ENCODE measurements at places on chromosomes 13 and 19.

- no peak for DNase-seq
Measured at GRCh38 chr19:49570997-49571676, 9.2 kb downstream of the NOSIP start.

- DNase-seq: no peak
Measured at GRCh38 chr13:84050536-84050935, 168.3 kb upstream of the SLITRK1 start.

GRCh38 chr13:98508685-98509084 is 68.2 kb downstream of the STK24 start:
- DNase-seq: peak; percentile 89

- peak; percentile 43 for DNase-seq
Measured at GRCh38 chr13:93227878-93228642, 1.5 kb downstream of the GPC6 start.

DNA sequence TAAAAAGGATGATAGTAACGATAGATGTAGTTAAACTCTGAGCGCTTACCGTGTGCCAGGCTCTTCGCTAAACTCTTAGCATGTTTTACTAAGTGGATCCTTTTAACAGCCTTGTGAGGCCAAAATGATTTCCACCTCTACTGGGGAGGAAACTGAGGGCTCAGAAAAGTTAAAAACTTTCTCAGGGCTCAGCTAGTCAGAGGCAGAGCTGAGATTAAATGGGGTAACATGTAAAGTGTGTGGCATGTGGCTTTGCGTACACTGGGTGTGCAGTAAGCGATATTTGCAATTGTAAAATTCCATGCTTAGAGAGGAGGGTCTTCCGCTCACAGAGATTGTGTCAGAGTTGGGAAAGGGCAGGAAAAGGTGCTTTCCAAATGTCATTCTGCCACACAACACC is 1.7 kb downstream of the U2AF2 start:
- DNase-seq: no peak

- DNase-seq: no peak
Measured at GRCh38 chr13:67137044-67137735, 92.9 kb downstream of the PCDH9 start.

DNA sequence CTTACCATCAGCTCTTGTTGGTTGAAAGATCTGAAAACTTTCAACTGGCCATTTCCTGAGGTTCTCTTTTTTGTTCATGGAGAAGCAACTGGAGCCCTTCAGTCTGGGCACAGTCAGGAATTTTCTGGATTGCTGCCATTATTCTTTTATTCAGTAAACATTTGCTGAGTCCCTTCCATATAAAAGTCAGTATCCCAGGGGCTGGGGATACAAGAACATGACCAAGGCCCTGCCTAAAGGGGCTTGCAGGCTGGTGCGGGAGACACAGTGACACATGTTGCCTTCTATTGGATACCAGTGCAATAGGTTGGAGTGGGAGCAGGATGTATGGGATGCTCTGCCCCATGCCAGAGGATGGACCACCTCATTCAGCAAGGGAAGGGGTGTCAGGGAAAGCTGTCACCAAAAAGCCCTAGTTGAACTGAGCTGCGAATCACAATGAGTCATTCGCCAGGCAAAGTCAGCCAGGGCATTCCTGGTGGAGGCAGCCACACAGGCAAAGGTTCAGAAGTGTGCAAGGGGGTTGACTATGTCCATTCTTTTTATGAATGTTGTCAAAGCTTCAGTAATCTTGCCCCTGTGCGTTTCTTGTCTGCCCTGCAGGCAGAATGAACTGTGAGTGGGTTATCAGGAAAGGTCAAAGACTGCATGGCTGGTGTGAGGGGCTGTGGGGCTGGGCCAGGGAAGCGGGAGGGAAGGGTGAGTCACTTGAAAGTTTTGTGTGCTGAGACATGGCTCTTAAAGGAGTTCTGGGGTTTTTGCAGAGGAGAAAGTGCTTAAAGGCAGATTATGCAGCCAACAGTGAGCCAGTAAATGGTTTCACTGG is 395.9 kb downstream of the KCNRG start:
- peak; percentile 56 for DNase-seq

DNA sequence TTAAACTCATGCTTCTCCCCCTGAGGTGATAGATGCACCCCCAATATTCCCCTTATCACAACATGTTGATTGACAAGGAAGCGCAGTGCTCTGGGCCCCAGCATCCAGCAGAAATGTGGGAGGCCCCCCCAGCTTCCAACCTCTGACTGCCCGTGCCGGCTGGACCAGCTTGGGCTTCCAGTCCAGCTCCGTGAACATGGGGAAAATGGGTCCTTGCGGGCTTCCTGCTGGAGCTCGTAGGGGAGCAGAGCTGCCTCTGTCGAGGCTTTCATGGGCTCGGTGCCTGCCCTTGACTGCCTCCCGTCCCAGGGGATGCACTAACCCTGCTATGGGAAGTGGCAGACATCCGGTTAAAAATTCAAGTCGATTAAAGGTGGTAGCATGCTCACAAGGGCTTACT is 188.9 kb downstream of the COL4A1 start:
- no peak for DNase-seq

- no peak for DNase-seq
Measured at GRCh38 chr13:35208587-35208986, 266.5 kb downstream of the NBEA start.

GRCh38 chr19:7705387-7706187 is 3.7 kb upstream of the FCER2 start:
- no peak for DNase-seq

DNA sequence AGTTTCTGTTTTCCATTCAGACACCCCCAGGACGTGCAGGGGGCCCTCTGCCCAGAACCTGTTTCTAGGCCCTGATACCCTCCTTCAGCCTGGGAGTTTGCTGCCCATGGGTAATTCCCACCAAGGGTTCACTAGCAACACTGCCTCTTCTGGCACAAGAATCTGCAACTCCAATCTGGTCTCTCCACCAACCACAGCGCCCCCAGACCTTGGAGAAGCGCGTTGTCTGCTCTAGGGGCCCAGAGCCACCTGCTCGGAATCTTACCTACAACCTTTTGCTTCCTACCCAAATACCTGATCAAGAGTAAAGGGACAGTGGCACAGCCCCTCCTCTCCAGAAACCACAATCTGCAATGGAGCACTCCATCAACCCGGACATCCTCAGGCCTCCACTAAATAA is 763 bp downstream of the ZNF180 start:
- no peak for DNase-seq

GRCh38 chr13:99859178-99860177 is 112.1 kb downstream of the ZIC5 start:
- DNase-seq: no peak

DNA sequence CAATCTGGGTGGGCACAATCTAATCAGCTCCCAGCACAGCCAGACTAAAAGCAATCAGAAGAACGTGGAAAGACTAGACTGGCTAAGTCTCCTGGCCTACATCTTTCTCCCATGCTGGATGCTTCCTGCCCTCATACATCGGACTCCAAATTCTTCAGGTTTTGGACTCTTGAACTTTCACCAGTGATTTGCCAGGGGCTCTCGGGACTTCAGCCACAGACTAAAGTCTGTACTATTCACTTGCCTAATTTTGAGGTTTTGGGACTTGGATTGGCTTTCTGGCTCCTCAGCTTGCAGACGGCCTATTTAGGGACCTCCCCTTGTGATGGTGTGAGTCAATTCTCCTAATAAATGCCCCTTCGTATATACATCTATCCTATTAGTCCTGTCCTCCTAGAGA is 66.6 kb upstream of the SOX21 start:
- DNase-seq: no peak

GRCh38 chr19:19445911-19446361 is 40.5 kb downstream of the GATAD2A start:
- no peak for DNase-seq

- DNase-seq: no peak
Measured at GRCh38 chr19:56664511-56664910, 7.0 kb downstream of the ZNF835 start.

DNA sequence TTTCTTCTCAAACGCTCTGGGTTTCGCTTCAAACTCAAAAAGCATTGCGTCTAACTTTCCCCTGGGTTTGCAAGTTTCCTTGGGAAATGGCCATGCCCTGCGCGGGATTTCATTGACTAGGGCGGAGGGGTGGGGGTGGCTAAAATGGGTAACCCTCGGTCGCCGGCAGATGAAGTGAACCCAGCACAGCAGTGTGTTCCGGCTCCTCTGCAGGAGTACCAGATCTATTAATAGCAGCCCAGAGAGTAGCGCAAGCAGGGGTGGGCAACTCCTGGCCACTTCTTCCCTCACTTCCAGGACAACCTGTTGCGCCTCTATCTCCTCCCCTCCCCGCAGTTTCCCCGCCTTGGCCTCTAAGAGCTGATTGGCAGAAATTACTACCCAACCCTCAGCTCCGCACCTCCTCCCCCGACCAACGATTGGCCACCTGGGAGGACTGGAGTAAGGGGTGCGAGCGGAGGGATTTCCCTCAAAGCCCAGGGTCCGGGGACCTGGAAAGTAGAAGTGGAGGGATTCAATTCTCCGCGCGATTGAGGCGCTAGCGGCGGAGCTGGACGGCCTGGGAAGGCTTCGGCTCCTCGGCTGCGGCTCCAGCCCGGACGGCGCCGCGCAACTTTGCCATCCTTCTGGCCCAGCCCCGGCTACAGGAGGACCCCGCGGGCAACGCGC is at the start of gene FREM2:
Gene FREM2, plus strand, starts transcription at position 501 of the 669 bp plus-strand sequence. CDS start 268 bp downstream, outside the sequence.
- peak; percentile 54 for DNase-seq

GRCh38 chr19:13795595-13796300 is 505 bp downstream of the ZSWIM4 start:
- no peak for DNase-seq

DNA sequence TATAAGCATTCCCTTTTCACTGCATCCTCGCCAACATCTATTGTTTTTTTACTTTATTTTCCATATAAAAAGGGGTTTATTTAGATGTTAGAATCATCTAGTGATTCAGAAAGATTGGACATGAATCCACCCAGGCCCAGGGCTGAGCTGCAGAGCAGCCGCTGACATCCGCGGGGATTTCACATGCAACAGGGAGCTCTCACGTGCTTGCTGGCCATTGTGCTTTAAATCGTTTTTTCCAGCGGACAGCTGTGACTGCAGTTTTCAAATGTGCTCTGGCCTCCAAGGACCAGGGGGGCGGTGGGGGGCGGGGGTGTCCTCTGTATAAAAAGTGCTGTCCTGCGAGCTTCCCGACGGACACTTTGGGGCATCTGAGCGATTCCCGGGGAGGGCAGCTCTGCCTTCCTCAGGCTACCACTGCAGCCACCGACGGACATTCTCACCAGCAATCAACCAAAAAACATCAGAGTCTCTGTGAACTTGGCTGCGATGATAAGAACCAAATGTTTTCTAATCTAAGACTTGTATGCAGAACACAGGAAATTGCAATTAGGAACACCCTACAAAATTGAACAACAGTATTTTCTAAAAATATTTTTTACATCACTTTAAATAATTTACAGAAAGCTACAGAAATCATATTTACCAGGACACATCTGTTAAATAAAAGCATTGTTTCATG is 12.6 kb downstream of the RB1 start:
- no peak for DNase-seq

DNA sequence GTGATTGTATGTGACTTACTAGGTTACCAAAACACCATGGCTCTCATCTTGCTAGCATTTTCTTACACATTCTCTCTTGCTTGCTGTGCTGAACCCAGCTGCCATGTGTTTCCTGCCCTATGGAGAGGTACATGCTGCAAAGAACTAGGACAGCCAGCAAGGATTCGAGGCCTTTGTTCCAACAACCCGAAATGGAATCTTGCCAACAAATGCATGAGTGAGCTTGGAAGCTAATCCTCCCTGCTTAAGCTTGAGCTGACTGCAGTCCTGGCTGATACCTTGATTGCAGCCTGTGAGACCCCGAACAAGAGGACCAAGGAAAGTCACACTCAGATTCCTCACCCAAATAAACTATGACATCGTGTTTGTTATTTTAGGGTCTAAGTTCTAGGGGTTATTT is 651.2 kb downstream of the SLITRK6 start:
- DNase-seq: peak; percentile 19

DNA sequence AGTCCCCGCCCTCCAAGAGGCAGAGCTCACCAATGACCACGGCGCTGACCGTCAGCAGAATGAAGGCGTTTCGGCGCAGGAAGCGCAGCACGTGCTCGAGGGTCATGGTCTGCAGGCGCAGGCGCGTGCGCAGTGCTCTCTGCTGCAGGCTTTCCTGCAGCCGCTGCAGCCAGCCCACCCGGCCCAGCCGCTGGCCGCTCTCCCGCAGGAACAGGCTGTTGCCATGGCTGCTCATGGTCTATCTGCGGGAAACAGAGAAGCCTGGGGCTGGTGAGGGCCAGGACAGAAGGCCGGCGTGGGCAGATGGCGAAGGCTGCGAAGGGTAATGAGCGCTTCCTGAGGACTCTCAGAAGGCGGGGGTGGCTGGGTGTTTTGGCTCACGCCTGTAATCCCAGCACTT is 7.0 kb downstream of the SLC1A6 start:
- no peak for DNase-seq

DNA sequence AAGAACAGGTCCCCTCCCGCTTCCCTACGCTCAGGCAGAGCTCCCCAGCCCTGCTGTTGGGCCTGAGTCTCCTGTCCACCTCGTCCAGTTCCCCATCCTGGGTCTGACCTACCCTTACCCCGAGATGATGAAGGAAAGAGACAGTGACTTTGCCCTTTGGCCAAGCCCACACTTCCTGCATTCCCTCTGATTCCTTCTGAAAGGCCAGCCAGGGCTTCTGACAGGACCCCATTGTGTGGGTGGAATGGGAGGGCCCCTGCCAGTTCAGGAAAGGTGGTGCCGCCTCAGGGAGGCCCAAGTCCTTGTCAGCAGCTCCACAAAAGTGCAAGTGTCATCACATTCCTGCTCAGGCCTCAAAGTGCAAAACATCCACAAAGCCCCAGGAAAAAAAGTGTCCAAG is 177.8 kb downstream of the PAN3 start:
- no peak for DNase-seq

DNA sequence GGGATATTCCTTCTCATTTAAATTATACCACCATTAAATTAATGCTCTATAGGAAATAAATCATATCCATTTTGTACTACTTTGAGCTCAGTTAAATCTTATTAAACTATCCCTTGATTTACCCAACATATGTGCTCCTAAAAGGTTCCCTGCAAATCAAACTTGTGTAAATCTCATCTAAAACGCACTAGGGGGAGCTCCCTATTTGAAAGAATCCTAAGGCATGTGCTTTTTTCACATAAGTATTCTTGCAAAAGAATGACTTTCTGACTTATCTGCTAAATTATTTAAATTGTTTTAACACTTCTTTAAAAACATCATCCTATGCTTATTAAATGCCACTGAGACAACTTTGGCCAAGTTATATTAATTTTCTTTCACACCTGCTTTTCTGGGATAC is 7.9 kb downstream of the INTS6 start:
- DNase-seq: no peak

DNA sequence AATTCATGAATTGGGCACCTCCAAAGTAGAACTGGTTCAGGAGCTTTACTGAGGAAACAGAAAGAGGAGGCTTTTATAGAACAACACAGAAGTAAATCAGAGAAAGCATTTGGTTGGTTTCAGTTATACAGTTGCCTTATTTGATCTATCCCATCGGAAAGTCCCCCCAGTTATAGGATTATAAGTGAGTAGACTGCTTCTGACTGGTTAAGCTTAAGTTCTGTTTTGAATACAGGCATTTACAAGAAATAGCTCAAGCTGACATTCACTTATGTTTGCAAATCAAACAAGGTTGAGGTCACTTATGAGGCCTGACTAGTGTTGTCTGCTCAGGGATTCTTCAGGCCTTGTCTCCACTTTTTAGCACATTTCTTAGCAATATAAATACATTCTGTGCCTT is 857.4 kb downstream of the EFNB2 start:
- DNase-seq: no peak

- no peak for DNase-seq
Measured at GRCh38 chr19:29084266-29084665, 128.7 kb downstream of the UQCRFS1 start.

Measured in kidney epithelial cell (primary cell).